SIG-M5 (cell line): ENCODE measurements at places on chromosomes 7 and 10.

DNA sequence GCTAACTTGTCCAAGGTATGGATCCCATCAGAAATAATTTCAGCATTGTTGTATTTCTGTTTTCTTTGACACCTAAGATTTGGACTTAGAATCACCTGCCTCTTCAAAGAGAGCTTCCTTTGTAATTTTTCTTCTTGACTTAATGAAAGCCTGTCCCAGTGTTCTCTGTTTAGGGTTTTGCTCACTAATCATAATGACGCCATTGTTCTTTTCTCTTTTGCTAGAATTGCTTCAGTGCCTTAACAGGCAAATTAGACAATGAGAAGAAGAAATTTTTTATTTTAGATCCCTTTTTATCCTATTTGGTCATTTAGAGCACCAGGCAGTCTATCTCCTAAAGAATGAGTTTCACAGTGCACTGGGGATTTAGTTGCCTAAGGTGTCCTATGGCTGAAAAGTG, 128.5 kb downstream of the SND1 start:
- DNase-seq = no peak

DNA sequence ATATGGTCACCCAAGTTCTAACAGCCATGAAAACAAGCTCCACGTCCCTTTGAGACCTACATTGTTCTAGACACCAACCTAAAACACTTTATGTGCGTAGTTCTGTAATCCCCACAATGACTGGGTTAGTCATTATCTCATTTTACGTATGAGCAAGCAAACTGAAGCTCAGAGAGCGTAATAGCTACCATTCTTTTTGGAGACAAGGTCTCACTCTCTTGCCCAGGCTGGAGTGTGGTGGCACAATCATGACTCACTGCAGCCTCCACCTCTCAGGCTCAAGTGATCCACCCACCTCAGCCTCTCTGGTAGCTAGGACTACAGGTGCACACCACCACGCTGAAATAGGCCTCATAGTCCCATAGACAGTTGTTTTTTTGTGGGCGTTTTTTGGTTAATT, 10.5 kb downstream of the DAGLB start:
- no peak for DNase-seq

GRCh38 chr10:24617771-24618396, 105.8 kb downstream of the ARHGAP21 start:
- no peak for DNase-seq

DNA sequence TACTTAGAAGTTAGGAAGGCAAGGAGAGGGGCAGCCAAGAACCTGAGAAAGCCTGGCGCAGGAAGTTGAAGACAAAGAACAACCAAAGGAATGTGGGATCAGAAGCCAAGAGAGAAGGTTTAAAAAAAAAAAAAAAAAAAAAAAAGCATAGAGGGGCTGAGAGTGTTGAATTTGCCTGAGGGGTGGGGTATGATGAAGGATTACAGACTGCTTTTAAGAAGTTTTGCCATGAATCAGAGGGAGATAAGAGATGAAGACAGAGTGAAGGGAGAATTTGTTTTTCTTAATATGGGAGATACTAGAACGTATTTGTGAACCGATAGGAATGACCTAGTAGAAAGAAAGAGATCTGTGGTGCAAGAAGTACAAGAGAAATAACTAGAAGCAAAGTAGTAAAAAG, 6.7 kb downstream of the SLC26A4 start:
- no peak for DNase-seq

DNA sequence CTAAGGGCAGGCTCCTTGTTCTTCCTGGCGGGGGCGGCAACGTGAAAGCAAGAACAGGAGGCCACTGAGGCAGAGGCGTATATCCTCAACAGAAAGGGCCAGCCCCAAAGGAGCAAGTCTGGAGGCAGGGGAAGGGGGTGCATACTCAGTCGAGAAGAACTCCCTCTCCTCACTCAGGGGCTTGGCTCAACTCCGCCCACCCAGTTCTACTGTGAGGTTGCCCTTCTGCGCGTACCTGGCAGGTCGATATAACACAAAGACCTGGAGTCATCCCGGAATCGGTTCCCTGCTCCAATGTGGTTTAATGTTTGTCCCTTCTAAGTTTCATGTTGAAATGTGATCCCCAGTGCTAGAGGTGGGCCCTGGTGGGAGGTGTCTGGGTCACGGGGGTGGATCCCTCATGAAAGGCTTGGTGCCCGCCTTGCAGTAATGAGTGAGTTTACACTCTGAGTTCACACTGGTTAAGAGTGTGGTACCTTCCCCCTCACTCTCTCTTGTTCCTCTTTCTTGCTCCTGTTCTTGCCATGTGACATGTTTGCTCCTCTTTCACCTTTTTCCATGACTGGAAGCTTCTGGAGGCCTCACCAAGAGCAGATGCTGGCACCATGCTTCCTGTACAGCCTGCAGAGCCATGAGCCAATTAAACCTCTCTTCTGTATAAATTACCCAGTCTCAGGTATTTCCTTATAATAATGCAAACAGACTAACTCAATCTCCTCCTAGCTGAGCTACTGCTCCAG, 32.6 kb downstream of the GSDME start:
- no peak for DNase-seq

DNA sequence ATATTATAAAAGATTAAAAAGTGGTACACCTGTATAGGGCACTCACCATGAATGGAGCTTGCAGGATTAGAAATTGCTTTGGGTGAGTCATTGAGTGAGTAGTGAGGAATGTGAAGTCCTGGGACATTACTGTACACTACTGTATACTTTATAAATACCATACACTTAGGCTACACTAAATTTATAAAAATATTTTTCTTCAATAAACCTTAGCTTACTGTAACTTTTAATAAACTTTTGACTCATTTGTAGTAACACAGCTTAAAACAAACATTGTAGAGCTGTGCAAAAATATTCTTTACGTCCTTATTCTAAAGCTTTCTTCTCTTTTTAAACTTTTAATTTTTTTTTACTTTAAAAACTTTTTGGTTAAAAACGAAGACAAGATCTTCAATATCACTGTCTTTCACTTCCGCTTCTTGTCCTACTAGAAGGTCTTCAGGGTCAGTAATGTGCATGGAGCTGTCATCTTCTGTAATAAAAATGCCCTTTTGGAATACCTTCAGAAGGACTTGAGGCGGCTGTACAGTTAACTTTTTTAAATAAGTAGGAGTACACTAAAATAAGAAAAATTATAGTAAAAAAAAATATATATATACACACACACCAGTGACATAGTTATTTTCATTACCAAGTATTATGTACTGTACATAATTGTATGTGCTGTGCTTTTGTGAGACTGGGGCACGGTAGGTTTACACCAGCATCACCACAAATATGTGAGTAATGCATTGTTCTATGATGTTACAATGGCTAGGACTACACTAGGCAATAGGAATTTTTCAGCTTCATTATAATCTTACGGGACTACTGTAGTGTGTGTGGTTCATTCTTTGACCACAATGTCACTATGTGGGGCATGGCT, 3.5 kb downstream of the STK31 start:
- no peak for DNase-seq

GRCh38 chr10:14247377-14248116, 83.2 kb downstream of the FRMD4A start:
- DNase-seq = no peak

GRCh38 chr7:120775755-120776154, 82.2 kb downstream of the TSPAN12 start:
- no peak for DNase-seq

- no peak for DNase-seq
These were observed 126.1 kb downstream of the PLXNA4 start for GRCh38 chr7:132450188-132450587.

DNA sequence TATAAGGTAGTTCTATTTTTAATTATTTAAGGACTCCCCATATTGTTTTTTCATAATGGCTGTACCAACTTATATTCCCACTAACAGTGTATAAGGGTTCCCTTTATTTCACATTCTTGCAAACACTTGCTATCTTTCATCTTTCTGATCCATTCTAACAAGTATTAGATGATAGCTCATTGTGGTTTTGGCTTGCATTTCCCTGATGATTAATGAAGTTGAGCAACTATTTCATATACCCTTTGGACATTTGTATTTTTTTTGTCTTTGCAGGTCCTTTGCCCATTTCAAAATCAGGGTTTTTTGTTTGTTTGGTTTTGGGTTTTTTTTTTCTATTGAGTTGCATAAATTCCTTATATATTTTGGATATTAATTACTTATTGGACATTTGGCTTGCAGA, 107.2 kb downstream of the EPC1 start:
- no peak for DNase-seq

GRCh38 chr10:52474265-52474664, 160.2 kb downstream of the DKK1 start:
- no peak for DNase-seq

GRCh38 chr7:146889806-146890555, 773.4 kb downstream of the CNTNAP2 start:
- no peak for DNase-seq

DNA sequence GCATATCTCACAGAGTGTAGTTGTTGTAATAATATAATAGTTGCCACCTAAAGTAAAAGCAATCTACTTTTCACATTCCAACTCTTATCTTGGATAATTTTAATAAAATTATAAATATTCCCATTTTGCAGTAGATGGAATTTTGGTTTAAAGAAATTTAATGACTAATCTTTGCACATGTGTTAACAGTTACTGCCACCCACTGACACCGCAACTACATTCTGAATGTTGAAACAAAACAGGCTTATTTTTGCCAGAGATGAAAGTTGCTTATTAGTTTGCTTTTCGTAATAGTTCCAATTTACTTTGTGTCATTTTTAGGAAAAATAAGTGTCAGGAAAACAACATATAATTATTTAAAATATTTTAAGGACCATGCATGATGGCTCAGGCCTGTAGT, 557.5 kb upstream of the PCDH15 start:
- DNase-seq = no peak

DNA sequence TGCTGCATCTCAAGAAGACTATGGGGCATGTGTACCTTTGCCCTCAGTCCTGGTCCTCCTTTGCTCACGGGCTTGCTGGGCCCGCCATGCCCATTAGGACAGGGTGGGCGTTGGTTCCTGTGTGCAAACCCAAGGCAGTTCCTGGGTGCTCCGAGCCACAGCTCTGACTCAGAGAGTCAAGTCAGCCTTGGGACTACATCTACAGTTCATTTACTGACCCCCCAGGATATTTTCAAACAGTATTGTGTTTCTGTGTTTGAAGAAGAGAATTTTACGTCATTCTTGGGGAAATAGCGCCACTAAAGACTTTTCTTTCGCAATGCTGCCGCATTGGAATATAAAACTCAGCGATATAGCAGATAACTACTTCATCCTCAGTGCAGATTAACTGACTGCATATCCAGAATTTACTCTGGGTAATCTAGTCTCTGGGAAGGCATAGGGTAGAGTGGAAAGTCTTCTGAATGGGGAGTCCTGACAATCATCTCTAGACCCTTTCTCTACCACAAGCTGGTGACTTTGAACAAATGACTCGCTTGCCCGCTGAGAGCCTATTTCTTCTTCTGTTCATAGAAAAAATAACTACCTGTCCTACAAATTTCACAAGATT, 638.9 kb upstream of the FZD8 start:
- no peak for DNase-seq

DNA sequence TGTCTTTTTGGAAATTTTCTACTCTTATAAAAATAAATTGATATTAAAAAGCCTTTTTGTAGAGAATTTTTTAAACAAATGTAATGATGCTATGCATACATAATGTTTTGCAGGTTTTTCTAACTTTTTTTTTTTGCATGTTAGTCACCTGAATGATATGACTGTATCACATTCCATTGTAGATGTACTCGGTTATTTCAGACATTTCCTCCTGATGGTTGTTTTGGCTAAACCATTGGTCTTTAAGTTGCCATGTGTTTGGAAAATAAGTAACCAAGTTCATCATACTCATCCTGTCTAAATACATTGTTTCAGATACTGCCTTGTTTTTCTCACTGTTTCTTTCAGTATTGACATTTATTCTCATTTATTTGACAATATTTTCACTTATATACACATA, 25.8 kb downstream of the NHLRC2 start:
- no peak for DNase-seq

GRCh38 chr10:74008212-74008731, 10.4 kb downstream of the VCL start:
- DNase-seq = no peak

DNA sequence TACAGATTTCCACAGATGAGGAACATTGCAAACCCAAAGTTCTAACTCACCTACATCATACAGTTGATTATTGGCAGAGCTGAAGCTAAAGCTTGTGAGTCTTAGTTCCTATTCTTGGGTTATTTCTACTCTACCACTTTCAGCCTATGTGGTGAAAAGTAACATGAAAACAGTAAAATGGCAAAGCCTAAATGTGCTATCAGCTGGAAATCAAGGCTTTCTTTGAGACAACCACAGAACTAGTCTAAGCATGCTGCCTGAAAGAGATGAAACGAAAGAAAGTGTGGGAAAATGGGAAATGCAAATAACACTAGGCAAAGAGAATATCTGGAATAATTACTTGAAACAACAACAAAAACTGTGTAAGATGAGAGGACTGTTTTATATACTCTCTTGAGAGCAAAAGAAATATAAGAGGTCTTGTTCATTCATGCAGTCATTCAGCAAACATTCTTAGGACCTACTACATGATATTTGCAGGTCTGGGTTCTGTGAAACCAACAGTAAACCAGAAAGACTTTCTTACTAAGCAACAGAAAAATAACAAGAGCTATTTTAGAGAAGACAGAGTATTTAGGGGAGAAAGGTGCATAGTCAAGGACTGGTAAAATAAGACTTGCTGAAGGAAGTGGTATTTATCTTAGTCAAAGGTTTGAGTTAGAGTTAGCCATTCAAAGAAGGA, 437.1 kb downstream of the HTR7 start:
- no peak for DNase-seq

DNA sequence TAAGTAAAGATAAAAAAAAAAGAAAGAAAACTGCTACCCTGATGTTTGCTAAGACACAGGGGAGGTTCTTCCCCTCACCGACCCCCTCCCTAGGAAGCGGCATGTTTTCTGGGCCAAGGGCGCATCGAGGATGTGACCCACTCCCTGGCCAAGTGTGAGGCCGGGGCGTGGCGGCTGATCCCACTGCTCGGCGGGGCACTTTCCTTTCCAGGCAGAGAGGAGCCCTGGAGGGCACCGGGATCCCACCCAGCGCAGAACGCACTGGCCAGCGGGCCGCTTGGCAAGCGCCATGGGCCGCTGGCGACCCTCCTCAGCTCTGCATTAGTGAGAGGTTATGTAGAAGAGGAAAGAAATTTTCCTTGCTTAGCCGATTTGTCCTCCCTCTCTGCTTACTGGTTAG, 93.4 kb downstream of the ZNF736 start:
- DNase-seq = no peak

DNA sequence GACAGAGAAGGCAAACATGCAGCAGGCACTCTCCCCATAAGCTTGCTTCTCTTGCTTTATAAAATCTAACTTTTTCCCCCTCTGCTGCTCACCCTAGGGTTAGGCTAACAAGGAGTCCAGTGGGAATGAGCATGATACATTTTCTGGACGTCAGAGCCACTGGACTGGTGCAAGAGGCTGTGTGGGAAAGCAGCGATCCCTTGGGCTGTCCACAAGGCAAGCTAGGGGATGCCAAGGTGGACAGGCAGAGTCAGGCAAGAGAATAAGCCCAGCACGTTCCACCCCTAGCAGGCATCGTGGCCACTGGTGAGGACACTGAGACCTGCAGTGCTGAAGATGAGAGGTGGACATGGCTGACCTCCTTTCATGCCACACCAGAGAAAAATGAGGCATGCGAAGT, 290.9 kb upstream of the ZMIZ1 start:
- no peak for DNase-seq
